ENCODE measurements at places on chromosomes 11 and 22.

DNA sequence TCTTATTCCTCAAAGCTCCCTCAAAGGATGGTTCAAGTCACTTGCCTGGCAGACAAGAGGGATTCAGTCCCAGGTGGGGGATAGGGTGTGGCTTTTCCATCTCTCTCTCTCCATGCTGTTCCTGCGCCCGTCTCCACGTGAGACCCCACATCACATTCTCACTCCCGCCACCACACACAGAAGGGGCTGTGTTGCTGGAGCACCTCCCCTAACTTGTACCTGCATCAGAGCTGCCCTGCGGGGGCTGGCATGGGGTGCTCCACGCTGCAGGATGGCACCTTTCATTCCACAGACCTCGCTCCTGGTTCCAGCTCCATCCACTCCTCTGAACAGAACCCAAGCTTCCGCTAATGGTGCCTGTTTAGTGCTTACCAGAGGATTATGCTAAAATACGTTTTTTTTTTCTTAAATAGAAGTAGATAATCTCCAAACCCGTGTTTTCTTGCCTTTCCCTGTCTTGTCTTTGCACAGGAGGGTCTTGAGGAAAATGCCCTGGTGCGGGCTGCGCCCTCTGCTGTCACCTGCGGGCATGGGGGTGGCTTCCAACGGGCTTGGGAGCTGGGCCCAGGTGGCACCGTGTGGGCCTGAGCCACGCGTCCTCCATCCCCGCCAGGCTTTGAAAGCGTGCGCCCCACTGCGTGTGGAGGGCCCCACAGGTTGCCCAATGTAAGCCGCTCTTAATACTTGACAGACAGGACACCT is 985.6 kb downstream of the BRD1 start:
- no peak for DNase-seq

GRCh38 chr11:86201371-86201884 is 43.1 kb upstream of the EED start:
- DNase-seq = no peak

GRCh38 chr11:121887976-121888557 is 227.9 kb downstream of the BLID start:
- DNase-seq = no peak

GRCh38 chr22:36385491-36386350 is 2.0 kb downstream of the MYH9 start:
- DNase-seq = no peak

GRCh38 chr22:30247561-30247960 is 1.0 kb upstream of the LIF start:
- DNase-seq = no peak

- DNase-seq = no peak
These were observed 796 bp upstream of the YIF1A start for GRCh38 chr11:66289548-66290329.

- DNase-seq = no peak
These were observed 234.8 kb downstream of the CADM1 start for GRCh38 chr11:115269191-115269950.

- DNase-seq = no peak
These were observed 49.7 kb downstream of the TBC1D22A start for GRCh38 chr22:46812034-46812605.

DNA sequence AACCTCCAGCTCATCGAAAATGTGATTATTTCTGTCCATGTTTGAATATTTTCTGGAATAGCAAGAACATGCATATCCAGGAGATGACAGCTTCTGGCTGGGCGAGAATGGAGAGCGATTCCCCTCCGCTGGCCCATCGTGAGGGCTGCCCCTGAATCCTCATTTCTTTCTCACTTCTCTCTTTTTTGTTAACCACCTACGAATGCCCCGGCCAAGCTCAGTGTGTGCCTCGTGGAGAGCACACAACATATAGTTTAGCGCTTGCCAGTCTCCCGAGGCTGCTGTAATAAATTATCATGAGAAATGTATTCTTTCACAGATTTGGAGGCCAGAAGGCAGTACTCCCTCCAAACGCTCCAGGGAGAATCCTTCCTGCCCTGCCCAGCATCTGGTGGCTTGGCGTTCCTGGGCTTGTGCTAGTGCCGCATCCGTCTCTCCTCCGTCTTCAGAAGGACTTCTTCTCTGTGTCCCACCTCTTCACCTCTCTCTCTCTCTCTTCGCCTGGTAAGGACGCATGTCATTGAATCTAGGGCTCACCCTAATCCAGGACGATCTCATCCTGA is 1306.0 kb downstream of the TBC1D22A start:
- no peak for DNase-seq

GRCh38 chr22:26656891-26657851 is at the start of gene MIAT:
MIAT (plus strand) TSS chr22:26657588.
- DNase-seq = no peak

- DNase-seq = no peak
These were observed 1.9 kb downstream of the OR52A5 start for GRCh38 chr11:5136261-5136660.

GRCh38 chr11:109267293-109268095 is 154.5 kb upstream of the C11orf87 start:
- no peak for DNase-seq

DNA sequence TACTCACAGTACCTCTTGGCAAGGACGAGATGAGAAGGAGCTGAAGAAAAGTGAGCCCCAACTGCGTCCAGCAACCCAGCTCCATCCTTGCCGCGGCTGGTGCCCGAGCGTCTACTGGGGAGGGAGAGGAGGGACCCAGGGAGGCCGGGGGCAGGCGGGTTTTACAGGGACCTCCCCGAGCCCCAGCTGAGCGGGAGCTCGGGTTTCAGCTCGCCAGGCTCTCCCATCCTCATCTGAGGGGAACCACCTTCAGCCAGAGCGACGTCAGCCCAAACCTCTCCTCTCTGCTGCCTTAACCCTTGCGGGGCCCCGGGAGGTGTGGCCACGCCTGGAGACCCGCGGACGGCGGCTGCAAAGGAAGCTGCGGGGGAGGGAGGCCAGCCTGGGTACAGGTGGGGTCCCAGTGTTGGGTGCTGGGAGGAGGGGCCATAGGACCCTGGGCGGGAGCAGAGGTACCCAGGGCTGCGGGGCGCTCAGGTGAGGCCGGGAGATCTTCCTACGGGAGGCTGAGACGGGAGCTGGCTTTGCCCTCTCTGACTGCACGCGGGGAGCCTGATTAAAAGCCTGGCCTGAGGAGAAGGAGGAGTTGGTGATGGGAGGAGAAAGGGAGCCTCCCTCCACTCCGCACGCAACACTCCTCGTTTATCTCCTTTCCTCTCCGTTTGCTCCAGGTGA is at the start of gene PAMR1:
TSS of gene PAMR1 (minus strand) at position 116 of the 675 bp plus-strand sequence. CDS start at position 85, 31 bp downstream.
- DNase-seq = no peak

DNA sequence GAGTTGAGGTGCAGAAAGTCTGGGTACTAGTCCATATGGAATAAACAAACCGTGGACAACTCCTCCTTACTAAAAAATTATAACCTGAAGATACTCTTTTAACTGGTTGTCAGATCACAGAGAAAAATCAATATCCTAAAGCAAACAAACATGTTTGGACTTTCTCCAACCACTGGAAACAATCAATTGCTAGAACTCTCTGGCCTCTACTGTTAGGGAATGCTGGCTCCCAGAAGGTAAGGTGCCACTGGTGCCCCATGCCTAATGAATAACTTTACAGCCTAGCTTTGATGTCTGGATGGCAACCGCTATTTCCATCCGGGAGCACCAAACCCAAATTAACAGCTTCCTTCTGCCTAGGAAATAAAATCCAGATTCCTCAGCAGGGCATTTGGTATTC is 74.5 kb downstream of the AMBRA1 start:
- no peak for DNase-seq

DNA sequence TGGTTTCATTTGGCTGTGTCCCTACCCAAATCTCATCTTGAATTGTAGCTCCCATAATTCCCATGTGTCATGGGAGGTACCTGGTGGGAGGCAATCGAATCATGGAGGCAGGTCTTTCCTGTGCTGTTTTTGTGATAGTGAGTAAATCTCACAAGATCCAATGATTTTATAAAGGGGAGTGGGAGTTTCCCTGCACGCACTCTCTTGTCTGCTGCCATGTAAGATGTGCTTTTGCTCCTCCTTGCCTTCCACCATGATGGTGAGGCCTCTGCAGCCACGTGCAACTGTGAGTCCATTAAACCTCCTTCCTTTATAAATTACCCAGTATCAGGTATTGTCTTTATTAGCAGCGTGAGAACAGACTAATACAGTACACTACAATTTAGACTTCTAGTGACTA is 67.5 kb upstream of the LINC01488 start:
- DNase-seq = no peak

- DNase-seq = no peak
These were observed 66.5 kb downstream of the IGF2 start for GRCh38 chr11:2072551-2073261.

DNA sequence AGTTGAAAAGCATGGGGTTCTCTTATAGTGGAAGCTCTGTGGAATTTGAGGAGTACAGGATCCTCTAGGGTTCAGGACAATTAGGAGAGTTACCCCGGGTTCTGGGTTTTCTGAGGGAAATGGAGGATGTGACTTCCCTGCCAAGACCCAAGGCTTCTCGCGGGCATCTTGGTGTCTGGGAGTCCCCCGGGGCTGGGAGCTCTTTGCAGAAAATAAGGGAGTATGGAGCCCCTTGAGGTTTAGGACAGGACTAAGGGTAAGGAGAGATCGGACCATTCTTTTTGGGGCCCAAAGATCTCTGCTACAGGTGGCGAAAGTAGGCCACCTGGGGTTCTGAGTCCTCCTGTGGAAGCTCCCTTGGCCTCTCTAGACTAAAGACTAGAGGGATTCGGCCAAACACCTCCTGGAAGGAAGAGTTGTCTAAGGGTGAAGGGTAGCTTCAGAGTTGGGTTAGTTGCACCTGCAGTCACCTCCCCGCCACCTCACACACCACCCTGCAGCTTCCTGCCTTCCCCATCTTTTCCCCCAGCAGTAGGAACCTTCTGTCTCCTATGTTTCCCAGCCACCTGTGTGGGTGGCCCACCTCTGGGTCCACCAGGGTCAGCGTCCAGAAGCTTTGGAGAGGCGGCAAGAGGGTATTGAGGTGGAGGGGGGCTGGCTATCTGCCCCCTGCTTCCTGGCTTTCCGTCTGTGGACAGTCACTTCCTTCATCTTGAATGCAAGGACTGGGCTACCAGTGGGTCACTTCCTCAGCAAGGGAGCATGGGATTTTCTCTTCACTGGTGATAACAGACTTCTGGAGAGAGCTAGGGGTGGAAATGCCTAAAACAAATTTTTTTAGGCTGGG is 908 bp downstream of the LIMK2 start:
- DNase-seq = no peak

GRCh38 chr11:36008584-36008983 is 64.7 kb downstream of the LDLRAD3 start:
- DNase-seq = no peak

- no peak for DNase-seq
These were observed 102.8 kb upstream of the NCAM1 start for GRCh38 chr11:112858289-112859023.

- DNase-seq = no peak
These were observed 18.1 kb downstream of the SSH3 start for GRCh38 chr11:67321313-67321871.

DNA sequence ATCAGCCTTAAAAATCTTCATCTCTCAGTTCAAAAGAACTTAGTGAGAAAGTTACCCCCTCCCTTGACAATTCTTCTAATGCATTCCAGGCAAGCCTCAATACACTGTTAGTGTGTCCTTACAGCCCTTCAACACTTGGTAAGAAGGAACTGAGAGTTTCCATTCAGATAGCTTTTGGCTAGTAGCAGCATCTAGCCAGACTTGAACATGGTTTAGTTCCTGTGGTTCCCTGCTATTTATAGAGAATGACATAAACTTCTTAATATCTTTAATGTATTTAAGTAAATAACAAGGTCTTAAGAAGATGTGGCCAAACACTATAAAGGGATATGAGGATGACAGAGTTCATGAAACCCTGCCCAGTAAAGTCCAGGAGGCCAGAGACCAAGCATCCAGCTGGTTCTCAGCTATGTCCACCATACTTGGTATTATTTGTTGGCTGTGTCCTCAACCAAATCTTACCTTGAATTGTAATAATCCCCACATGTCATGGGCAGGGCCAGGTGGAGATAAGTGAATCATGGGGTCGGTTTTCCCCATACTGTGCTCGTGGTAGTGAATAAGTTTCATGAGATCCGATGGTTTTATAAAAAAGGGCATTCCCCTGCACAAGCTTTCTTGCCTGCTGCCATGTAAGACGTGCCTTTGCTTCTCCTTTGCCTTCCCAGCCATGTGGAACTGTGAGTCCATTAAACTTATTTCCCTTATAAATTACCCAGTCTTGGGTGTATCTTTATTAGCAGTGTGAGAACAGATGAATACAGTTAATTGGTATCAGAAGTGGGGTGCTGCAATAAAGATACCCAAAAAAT is 132.4 kb downstream of the LARGE1 start:
- DNase-seq = no peak

DNA sequence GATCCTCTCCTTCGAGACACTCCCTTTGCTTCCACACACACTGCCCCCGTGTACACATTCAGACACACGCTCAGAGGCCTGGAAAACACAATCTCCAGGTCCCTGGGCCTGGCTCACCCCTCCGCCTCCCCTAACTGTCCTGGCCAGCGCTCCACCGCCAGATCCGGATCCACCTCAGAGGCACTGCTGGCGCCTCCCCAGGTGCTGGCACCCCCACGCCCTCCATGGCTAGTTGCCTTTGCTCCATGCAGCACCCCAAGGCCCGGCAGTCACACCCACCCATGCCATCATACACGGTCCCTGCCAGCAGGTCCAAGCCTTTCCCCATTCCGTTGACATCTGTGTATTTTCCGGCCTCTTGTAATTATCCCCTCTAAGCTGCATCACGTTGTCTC is 11.1 kb downstream of the SPTBN2 start:
- no peak for DNase-seq

- no peak for DNase-seq
These were observed 14.8 kb downstream of the CD59 start for GRCh38 chr11:33721426-33721825.

- DNase-seq = no peak
These were observed 5.2 kb downstream of the C1QTNF6 start for GRCh38 chr22:37182949-37183245.

Measured in NCI-H187 (cell line).